CD4-positive, alpha-beta T cell treated with Interleukin-6 at 100 ng/mL for 8 hours (primary cell): ENCODE measurements at places on chromosomes 6 and 20.

DNA sequence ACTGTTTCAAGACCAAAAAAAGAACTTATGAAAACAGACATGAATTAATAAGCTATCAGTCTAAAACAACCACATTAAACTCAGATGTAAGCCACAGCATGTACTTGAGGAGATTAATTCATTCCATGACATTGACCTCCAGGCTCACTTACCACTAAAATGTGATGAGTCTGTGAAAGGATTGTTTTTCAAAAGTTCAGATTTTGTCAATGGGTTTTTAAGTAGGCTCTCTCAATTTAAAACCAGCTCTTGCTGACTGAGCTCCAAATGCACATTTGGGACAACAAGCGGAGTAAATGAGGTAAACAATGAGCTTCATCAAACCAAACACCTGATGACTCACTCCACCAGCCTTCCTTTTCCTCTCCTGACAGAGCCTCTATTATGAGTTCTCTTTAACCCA is 197.0 kb downstream of the SIM1 start:
- no peak for DNase-seq

DNA sequence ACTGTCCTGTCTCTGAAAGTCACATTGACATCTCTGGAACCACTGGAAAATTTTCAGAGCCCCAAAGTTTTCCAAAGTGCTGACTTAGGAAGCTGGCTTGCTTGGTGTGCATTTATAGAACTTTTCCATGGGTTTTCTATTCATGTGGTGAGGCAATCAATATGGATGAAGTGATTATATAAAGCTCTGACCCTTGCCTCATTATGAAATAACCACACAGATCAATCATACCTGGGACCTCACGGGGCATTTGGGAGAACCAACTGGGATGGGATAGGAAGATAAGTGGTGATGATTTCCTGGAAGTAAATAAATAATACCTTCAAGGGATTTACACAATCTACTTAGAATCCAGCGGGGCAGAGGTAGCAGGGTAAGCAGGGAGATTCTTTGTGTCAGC is 22.9 kb upstream of the SIM1 start:
- DNase-seq: no peak

DNA sequence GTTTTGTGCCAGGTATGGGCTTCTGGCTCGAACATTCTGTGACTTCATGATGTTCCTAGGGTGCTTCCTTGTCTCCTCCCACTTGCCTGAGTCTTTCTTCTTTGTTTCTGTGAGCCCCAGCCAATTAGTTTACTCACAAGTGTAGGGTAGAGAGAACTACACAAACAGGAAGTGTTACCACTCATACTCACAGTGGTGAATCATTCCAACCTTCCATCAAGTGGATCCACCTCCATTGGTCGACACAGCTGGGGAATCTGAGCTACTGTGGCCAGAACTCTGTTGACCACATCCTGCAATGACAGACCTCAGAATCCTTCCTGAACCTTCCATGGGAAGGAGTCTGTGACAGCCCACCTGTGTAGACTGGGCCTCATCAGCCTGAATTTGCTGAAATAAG is 76.8 kb downstream of the UNC5CL start:
- no peak for DNase-seq

DNA sequence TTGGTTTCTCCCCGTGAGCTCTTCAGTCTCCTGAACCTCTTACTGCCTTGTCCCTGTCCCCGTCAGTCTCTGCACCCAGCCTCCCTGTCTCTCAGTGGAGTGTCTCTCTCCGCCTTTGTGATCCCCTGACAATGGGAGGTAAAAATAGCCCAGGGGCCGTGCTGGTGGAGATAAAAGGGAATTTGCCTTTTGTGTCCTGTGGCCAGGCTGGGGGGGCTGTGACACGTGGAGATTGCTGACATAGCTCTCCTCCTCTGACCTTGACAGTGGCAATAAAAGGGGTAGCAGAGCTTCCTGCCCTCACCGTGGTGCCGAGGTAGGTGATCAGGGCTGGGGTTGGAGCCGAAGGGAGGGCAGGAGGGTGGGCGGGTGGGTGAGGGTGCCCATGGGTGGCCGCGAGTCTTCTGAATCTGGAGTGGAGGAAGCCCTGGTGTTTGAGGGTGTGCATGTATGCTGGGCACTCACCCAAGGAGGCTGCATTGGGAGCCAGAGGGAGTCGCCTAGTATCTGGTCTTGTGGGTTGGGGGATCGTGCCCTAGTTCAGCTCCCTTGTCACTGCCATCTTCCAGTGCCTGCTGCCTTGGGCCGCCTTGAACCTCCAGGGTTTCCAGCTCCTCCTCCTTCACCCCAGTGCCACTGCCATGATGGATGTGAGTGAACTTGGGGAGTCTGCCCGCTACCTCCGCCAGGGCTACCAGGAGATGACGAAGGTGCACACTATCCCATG is 21.9 kb downstream of the MYH7B start:
- DNase-seq: no peak

DNA sequence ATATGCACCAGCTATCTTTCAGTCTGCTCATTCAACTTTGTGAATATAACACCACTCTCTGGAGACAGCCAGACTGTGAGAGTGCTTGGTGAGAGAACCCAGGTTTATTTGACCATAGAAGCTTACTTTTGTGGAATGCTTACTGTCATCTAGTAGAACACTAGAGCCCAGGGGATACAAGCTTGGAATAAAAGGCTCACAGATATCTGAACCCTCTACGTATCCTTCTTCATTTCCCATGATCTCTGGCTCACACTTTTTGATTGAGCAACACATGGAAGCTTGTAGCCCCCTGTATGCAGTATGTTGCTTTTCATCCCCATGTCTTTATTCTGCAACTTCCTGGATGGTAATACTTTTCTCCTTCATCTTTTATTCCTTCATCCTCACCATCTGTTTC is 835.3 kb upstream of the CITED2 start:
- no peak for DNase-seq

DNA sequence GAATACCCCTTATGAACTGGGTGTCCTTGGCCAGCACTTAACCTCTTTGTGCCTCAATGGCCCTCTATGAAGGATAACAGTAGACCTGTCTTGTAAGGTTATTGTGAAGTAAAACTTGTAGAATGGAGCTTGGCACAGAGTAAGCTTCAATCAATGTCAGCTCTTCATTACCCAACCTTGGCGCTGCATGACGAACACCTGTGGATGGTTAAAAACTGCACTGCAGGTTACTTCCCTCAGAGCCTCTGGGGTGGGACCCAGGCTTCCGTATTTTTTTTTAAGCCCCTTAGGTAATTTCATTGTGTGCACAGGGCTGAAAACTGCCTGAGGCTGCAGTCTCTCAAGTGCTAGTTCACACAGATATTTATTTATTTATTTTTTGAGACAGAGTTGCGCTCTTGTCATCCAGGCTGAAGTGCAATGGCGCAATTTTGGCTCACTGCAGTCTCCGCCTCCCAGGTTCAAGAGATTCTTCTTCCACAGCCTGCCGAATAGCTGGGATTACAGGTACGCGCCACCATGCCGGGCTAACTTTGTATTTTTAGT is 42.8 kb upstream of the SLC23A2 start:
- no peak for DNase-seq

GRCh38 chr6:166336847-166337246 is 5.5 kb downstream of the SFT2D1 start:
- no peak for DNase-seq

DNA sequence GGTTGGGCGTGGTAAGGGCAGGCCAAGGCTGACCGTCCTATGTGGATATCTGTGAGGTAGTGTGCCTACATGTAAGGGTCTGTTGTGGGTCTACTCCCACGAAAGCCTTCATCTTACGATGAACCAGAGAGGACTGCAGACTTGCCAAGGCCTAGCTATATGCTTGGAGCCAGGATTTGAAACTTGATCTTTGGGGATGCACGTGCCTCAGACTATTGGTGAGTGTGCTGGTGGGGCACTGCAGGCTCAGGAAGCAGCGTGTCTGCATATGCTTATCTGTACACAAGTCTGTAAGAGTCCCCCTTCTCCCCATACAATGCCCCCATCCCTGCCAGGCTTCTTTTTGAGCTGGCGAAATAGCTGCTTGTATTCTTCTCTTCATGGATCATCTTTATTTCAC is 17.9 kb downstream of the PLCG1 start:
- DNase-seq: no peak

- DNase-seq: no peak
These were observed 71.8 kb upstream of the DSP start for GRCh38 chr6:7469696-7470095.

DNA sequence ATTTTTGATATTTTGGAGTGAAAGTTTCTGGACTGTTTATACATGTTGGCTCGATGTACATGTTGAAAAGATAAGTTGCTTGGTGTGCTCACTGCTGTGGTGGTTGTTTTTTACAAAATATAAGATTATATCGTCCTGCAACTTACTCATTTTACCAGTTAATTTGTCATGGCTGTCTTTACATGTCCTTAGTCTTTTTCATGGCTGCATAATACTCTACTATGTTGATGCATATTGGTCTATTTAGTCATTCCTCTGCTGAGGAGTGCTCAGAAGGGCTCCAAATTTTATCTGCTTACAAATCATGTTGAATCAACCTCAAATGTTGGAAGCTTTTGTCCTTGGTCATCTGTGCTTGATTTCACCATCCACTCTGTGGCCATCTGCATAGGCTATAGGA is 164.6 kb downstream of the BCKDHB start:
- no peak for DNase-seq

DNA sequence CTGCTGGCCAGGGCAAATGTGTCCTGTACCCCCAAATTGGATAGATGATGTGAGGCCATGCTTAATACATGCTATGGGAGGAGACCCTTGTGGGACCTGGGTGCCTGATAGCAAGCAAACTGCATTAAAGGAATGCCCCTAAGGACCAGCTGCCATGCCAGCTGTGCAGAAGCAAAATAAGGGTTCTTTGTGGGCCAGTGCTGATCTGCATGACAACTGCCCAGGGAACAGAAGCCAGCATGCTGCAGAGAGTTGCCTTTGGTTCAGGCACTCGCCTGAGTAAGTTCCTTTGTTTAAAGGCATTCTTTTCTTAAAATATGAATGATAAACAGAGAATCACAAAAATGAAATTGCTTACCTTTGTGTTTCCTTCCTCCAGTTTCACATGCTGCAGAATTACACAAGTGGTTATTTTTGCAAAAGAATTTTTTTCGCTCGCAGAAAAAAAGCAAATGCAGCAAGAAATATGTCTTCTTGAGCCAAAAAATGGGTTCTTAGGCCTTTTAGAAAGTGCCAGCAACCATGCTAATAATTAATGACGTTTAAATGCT is 6.9 kb upstream of the SYNDIG1 start:
- DNase-seq: no peak

DNA sequence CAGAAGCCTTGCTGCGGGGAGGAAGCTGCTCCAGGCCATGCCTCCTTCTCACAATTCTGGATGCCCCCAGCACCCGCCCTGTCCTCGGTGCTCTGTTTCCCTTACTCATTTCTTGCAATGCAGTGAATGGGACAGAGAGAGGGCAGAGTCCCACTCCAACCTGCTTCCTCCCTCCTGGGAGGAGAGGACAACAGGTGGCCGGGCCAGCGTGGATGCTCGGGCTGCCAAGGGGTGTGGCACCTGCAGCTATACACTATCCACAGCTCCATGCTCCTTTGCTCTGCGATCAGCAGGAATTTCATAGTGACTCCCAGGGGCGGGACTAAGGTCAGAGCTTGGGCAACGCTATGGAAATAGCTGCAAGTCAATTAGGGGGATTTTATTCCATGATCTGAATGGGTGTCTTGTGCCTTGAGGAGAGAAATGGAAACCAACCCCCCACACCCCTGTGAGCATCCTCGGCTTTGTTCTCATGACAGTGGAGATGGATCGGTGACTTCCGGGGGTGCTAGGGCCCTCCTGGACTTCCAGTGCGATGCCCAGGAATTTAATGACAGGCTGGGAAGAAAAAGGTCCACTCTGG is 192.5 kb downstream of the MYLK4 start:
- DNase-seq: no peak

DNA sequence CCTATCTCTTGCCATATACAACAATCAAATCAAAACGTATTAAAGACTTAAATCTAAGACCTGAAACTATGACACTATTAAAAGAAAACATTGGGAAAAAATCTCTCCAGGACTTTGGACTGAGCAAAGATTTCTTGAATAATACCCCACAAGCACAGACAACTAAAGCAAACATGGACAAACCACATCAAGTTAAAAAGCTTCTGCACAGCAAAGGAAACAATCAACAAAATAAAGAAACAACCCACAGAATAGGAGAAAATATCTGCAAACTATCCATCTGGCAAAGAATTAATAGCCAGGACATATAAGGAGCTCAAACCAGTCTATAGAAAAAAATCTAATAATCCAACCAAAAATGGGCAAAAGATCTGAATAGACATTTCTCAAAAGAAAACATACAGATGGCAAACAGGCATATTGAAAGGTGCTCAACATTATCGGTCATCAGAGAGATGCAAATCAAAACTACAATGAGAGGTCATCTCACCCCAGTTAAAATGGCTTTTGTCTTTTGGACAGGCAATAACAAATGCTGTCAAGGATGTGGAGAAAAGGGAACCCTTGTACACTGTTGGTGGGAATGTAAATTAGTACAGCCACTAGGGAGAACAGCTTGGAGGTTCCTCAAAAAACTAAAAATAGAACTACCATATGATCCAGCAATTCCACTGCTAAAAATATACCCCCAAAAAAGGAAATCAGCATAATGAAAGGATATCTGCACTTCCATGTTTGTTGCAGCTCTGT is 76.2 kb downstream of the SNX5 start:
- no peak for DNase-seq

DNA sequence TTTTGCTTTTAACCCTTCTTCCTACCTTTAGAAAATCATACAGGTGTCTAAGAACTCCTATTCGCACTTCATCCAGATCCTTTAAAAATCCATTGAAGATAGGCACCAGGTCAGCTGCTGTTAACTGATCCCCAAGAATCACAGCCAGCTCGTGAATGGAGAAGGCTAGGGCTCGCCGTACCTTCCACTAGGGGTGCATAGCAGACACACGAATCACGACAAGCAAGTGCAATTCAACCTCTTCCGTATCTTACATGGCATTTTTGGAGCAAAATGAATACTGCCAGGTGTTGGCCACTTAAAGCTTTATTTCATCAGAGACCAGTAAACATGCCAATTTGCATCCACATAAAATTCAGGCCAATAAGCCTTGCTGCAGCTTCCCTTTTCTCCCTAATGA is 10.8 kb upstream of the ANKRD60 start:
- no peak for DNase-seq

GRCh38 chr6:20070047-20070446 is 142.2 kb downstream of the MBOAT1 start:
- no peak for DNase-seq

DNA sequence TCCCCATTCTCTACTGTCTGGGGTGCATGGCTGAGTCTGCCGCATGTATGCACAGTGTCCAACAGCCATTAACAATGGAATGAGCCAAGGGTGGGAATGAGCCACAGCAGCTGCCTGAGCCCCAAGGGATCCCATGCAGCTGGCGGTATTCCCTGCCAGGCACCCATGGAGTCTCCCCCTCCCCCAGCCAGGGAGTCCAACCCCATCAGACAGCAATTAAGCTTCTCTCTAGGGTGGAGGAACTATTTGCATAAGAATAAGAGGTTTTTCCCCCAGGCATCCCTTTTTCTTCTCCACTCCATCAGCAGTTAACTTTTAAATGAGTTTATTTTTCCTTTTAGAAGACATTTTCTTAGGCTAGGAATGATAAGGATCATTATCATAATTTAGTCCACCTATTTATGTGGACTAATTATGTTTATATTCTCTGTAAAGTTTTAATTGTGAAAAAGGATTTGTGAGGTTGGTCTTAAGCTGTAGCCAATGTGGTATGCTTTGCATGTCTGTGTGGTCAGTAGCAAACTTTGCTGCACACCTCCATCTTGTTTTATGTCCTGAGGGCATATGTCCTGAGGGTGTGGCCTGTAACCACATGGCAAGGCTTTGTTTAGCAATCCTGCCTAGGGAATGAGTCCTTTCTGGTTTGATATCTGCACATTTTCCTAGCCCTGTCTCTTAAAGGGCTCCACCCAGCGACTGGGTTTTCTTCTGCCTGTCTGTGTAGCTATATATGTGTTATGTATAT is 158.9 kb upstream of the OLIG3 start:
- no peak for DNase-seq
